ENCODE measurements at places on chromosomes 1 and 21.

DNA sequence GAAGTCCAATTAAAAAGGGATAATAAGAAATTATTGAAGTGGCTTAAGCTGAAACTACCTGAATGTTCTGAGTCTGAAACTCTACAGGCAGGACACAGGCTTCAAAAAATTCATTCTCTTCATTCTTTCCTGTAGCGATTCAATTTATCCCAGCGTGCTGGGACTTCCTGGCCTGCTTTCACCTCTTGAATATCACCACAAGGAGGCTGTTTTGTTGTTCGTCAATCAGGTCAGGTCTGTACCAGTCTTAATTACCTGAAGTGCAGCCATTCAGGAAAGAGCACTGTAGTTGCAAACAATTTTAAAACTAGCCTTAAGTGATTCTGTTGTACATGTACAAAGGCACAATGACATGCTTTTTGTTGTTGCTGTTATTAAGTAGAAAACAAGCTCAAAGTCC, 38.4 kb downstream of the FYB2 start:
- DNase-seq: no peak

- no peak for DNase-seq
These were observed 15.8 kb downstream of the PLPP3 start for GRCh38 chr1:56563568-56563967.

DNA sequence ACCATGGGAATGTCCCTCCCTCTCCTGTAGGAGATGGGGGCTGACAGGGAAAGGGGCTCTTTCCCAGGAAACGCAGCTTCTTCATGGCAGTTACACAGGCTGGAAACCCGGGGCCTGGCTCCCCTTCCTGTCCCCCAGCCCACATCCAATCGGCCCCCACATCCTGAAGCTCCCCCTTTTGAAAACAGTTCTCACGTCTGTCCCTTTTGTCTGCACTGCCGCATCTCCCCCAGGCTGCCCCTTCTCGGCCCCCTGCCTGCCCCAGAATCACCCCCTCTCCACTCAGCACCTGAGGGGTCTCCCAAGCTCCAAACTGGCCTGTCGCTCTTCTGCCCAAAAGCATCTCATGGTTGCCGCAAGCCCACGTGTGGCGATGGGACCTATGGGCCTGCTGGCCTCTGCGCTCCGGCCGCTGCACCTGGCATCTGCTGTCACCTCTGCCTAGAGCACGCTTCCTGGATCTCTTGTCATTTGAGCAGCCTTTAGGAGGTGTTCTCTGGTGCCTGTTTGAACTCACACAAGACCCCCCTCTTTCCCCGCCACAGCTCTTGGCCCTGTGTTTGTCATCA, 867 bp downstream of the SLC1A7 start:
- DNase-seq: no peak

- no peak for DNase-seq
These were observed 2.0 kb downstream of the QSOX1 start for GRCh38 chr1:180156631-180157091.
